ENCODE measurements at places on chromosomes 1 and 21. TPM values are rescaled to one million over a fixed set of nuclear protein-coding genes. Genes with fewer than 3 reads are reported as not detected.

GRCh38 chr1:90876101-90876500, 145.7 kb downstream of the ZNF644 start:
- no peaks in the 10 kb centered on the region for H3K27me3 ChIP-seq
- H3K4me3 ChIP-seq = no peak overlapping the region
- DNase-seq = no peak
- H3K36me3 ChIP-seq = no peaks in the 10 kb centered on the region

- no peak for DNase-seq
- H3K4me3 ChIP-seq = peak overlapping the region; percentile 19
- no peaks in the 10 kb centered on the region for H3K4me1 ChIP-seq
- H3K27me3 ChIP-seq = no peaks in the 10 kb centered on the region
These were observed 125.5 kb downstream of the CLEC20A start for GRCh38 chr1:178371235-178371634.

DNA sequence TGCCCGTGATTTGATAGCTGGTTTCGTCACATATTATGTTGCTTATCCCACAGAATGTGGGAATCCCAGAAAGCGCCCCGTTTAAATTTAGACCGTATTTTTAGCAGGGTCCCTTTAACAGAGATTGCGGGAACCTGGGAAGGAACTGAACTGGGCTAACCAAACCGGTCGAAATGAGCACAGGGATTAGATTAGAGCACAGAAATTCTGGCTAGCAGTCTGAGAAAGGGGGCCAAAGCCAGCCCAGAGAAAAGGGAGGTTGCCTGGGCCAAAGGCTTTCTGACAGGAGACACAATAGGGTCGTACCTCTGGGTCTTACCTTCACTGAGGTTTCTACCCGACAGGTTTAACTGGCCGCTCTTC, 327 bp downstream of the LRRC40 start:
- H3K36me3 ChIP-seq = peaks cover 4% of the 10 kb centered on the region

- H3K4me3 ChIP-seq = no peak overlapping the region
- no peak for DNase-seq
- no peaks in the 10 kb centered on the region for H3K36me3 ChIP-seq
- no peaks in the 10 kb centered on the region for H3K27me3 ChIP-seq
- no peak overlapping the region for H3K27ac ChIP-seq
These were observed 43.5 kb downstream of the UBE2G2 start for GRCh38 chr21:44758141-44758561.

DNA sequence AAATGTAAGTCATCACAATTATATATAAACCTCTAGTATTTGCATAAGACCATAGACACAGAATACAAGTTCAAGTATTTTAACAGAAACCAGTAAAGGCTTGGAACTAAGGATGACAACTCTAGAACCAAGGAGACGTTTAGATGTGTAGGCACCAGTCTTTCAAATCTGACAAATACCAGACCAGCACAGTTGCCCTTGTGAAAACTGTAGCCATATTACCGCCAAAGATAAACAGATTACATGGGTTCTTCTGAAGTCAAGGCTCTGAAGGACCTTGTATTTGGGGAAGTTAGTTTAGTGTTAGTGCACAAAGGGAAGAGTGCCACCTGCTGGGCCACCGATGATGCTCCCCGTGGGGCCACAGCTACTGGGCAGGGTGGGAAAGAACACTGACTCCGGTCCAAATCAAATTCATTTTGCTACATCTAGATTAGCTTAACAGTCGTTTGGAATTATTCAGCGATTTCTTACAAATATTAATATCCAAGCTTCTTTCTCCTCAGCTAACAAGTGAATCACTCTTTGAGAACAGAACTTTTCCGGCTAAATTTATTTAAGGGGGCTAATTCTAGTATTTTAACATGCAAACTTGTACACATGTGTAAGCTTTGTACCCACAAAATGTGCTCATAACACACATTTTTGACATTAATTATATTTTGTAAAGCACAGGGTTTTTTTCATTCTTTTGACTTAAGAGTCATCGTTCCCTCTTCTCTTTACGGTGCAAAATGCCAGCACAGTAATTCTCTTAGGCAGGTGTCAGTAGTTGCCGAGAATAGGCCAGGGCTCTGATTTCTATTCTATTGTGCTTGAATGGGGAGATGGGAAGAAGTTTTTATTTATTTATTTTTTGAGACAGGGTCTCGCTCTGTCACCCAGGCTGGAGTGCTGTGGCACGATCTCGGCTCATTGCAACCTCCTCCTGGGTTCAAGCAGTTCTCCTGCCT, 8.0 kb upstream of the NIBAN1 start:
- H3K4me3 ChIP-seq = no peak overlapping the region
- no peaks in the 10 kb centered on the region for H3K4me1 ChIP-seq
- H3K27ac ChIP-seq = no peak overlapping the region
- peak; percentile 82 for DNase-seq
- H3K36me3 ChIP-seq = no peaks in the 10 kb centered on the region

- DNase-seq = no peak
- H3K4me1 ChIP-seq = peaks cover 19% of the 10 kb centered on the region
These were observed 3.7 kb downstream of the SLC45A1 start for GRCh38 chr1:8321612-8322011.

DNA sequence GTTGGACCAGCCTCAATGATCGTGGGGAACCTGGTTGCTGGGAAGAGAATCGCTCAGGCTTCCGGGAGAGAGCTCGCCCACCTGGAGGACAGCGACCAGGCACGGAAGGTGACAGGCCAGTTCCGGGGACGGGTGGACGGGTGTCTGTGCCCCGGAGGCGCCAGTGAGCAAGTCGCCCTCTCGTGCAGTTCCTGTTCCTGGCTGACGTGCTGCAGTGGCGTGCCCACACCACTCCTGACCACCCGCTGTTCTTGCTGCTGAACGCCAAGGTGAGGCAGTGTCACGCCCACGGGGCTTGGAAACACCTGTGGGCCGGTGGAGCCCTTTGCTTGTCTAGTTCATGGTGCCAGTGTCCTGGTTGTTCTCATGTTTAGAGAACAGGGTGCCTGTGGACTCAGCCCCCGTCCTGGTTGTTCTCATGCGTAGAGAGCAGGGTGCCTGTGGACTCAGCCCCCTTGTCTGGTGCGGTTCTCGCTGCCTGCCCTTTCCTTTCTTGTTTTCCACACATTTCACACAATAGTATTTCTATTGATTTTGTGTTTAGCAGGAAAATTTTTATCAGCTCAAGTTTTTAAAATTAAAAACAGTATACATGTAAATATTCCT, 53.1 kb downstream of the S100B start:
- H3K36me3 ChIP-seq = peaks cover 99% of the 10 kb centered on the region
- no peak overlapping the region for H3K4me3 ChIP-seq
- no peaks in the 10 kb centered on the region for H3K27me3 ChIP-seq
- peak overlapping the region; percentile 62 for H3K27ac ChIP-seq
- H3K4me1 ChIP-seq = no peaks in the 10 kb centered on the region

DNA sequence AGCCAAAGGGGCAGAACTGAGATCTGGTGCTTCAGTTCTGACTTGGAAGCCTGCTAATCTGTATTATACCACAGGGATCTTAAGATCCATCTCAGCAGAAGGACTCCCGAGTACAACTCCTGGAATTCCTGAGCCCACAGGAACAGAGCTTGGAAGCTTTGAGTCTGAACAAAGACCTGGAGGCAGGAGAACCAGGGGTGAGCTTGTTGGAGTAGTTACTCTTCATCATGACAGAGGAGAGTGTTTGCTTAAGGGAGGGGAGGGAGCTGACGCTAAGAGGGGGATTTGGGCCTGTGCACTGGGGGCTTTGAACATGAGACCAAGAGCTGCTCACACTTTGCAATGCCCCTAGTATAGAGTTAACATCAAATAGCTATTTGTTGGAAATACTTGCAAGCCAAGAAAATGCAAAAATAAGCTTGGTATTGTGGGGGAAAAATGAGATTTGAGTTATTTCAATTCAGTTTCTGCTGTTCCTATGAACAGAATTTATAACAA, 41.1 kb upstream of the TRABD2B start:
- no peak overlapping the region for H3K4me3 ChIP-seq
- no peaks in the 10 kb centered on the region for H3K4me1 ChIP-seq
- no peaks in the 10 kb centered on the region for H3K36me3 ChIP-seq
- no peak overlapping the region for H3K27ac ChIP-seq
- peaks cover 15% of the 10 kb centered on the region for H3K27me3 ChIP-seq

- H3K27me3 ChIP-seq = peaks cover 7% of the 10 kb centered on the region
- no peaks in the 10 kb centered on the region for H3K4me1 ChIP-seq
- no peak overlapping the region for H3K4me3 ChIP-seq
- no peaks in the 10 kb centered on the region for H3K36me3 ChIP-seq
These were observed 39.3 kb upstream of the CSF3R start for GRCh38 chr1:36522021-36522420.

The ERG gene
- total RNA-seq = 14.5 TPM

DNA sequence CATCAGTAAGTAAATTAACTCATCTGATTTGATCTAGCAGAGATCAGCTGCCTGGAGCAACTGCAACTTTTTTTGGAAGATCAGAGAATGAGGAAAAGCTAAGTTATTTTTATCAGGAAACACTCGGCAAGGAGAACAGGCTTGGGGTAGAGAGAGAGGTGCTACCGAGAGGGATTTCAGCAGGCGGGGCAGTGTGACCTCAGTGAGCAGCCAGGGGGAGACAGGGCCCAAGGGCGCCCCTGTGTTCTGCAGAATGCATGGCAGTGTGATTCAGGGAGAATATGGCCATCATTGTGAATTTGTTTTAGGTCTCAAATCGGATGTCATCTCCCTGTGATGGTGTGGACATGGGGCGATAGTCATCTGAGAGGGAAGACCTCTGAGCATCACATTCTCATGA, 484.1 kb upstream of the VAMP3 start:
- no peak overlapping the region for H3K4me3 ChIP-seq
- H3K27ac ChIP-seq = no peak overlapping the region
- H3K36me3 ChIP-seq = no peaks in the 10 kb centered on the region
- H3K4me1 ChIP-seq = no peaks in the 10 kb centered on the region
- no peak for DNase-seq
- peaks cover 4% of the 10 kb centered on the region for H3K27me3 ChIP-seq

DNA sequence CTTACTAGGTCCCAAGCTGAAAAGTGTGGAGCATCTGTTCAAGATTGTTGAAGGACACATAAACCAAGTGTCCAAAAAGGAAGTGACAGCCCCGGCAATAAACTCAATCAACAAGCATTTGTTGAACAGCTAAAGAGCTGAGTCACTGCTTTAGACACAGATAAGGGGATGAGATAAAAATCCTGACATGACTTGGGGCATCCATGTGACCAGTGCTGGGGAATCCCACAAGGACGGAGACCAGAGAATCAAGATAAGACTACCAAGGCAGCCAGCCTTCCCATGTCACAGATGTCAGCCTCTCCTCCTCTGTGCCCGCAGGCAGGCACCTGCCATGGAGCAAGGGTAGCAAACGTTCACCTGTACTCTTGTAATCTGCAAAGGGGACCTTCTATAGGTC, 118.6 kb upstream of the KAZN start:
- H3K27me3 ChIP-seq = no peaks in the 10 kb centered on the region
- H3K27ac ChIP-seq = no peak overlapping the region
- DNase-seq = no peak
- no peak overlapping the region for H3K4me3 ChIP-seq
- H3K4me1 ChIP-seq = no peaks in the 10 kb centered on the region
- no peaks in the 10 kb centered on the region for H3K36me3 ChIP-seq

- H3K27me3 ChIP-seq = no peaks in the 10 kb centered on the region
- peak; percentile 86 for DNase-seq
- H3K36me3 ChIP-seq = peaks cover 78% of the 10 kb centered on the region
- no peak overlapping the region for H3K4me3 ChIP-seq
- no peak overlapping the region for H3K27ac ChIP-seq
These were observed 9.9 kb downstream of the SNRPE start for GRCh38 chr1:203871114-203871880.

The ADIPOR1 gene
- 98.7 TPM for total RNA-seq
